ENCODE measurements at places on chromosomes 11 and 22.

DNA sequence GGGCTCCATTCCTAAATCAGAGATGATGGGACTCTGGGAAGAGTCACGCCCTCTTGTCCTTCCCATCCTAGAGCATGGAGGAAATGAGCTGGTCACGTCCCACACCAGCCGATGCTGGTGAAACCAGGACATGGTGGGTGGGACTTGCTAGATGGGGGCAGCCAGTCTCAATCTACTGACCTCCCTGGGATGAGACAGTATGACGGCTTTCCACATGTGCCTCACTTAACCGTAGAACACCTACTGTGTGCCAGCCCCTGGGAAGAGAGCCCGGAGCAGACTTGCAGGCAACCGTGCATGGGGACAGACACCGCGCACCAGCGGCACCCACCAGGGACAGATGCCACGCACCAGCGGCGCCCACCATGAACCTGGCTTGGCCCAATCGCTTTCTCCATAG, 3.8 kb downstream of the OSBPL5 start:
- no peak for DNase-seq

DNA sequence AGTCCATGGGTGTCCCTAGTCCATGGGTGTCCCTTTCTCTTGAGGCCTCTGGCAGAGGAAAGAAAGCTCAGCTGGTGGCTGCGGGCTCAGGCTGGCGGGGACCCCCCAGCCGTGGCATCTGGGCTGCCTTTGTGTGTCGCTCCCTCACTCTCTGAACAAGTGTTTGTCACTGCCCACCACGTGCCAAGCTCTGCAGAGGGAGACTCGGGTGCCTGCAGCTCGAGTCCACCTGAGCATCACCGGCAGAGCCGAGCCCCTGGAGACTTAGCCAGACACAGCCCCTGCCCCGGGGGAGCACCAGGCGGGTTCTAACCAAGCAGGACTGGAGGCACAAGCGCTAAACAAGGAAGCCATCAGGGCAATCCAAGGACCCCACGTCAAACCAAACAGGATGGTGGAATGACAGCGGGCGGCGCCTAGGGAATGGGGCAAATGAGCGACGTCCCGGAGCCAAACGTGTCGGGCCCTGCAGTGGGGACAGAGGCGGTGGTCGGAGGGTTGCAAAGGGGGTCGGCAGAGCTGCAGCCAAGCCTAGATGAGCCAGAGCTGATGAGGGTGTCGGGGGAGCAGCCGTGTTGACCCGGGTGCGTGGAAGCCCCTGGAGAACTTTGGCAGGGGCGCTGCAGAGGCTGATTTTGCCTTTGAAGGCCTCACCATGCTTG, 2.1 kb upstream of the GRAMD4 start:
- no peak for DNase-seq

- DNase-seq: no peak
These were observed 3.4 kb upstream of the OR8I2 start for GRCh38 chr11:56089697-56090096.

DNA sequence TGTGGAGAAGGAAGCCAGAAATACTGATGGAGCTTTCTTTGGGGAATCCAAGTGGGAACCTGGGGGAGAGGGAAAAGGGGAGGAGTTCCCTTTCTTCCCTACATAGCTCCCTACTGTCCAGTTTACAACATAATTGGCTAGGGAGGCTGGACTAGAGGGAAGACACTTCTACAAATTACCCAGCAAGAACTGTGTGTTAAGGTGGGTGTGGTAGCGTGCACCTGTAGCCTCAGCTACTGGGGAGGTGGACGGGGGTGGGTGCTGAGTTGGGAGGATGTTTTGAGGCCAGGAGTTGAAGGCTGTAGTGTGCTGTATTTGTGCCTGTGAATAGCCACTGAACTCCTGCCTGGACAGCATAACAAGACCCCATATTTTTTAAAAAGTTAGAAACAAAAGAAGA, 74.0 kb downstream of the NAV2 start:
- no peak for DNase-seq

DNA sequence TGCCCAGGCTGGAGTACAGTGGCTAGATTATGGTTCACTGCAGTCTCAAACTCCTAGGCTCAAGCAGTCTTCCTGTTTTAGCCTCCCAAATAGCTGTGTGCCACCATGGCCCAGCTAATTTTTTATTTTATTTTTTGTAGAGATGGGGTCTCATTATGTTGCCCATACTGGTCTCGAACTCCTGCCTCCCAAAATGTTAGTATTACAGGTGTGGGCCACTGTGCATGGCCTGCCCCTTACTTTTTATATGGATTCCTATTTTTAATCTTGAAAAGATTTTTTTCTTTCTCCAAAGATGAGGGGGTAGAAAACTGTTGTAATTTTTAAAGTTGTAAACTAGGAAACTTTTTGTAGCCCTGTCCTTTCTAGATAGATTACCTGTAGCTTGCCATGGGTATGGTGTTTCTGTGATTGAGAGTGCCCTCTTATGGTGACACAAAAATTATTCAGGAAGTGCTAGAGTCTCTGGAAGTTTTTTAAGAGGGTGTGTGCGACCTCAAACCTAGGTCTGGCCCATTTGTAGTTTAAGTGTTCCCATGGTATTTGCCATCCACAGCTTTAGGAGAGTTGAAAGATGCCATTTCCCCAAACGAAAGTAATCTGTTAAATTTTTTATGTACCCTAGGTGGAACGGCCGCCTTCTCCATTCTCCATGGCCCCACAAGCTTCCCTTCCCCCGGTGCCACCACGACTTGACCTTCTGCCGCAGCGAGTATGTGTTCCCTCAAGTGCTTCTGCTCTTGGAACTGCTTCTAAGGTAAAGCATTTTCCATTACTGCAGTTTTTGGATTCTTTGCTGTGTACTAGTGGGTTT, 32.4 kb downstream of the MCAM start:
- DNase-seq: peak; percentile 55

All from cardiac muscle cell (in vitro differentiated cells and primary cell).